ENCODE measurements at places on chromosomes 1 and 21. TPM values are rescaled to one million over a fixed set of nuclear protein-coding genes. Genes with fewer than 3 reads are reported as not detected.

GRCh38 chr21:42561762-42562650 lies 48.4 kb downstream of the SLC37A1 start:
- no peak for DNase-seq

GRCh38 chr1:90501281-90501680 lies 215.8 kb downstream of the BARHL2 start:
- no peak for DNase-seq

FAM3B gene
- polyA plus RNA-seq = 21.4 TPM

SLC45A1 gene
- polyA plus RNA-seq = 0.51 TPM

RGS16 gene
- polyA plus RNA-seq = 4.4 TPM

DNA sequence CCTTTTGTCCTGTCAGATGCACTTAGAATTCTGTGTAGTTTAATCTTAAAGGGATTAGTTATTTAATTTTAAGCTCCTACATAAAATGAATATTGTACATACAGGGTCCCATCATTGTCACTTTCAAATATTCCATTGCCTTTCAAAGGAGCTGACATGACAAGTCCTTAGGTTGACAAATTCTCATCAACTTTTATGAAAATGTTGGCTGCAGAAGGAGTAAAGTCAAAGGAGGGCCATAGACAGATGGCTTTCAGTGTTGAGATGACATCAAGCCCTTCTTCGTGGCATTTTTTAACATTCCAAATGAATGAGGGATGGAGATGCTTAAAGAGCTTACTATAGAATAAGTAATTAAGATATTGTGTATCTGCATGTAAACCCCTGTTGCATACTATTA lies 15.4 kb downstream of the NFIA start:
- DNase-seq = no peak

DNA sequence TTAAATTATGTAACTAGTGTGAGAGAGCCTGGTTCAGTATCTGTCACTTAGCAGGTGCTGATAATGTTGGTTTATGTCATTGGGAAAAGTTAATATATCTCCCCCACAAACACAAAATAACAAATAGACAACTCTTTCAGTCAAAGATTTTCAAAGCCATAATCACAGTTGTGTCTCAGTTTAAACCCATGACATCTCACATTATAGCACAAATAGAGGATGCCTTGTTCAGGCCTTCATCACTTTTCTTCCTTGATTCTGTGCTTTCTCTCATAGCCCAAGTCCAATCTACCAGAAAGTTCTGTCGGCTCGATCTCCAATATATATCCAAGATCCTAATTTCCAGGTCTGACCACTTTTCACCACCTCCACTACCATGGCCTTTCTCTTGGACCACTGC lies 6.2 kb upstream of the EPS15 start:
- no peak for DNase-seq

OR2L2 gene
- 0.04 TPM for polyA plus RNA-seq

GRCh38 chr1:119962296-119962968 lies 66.1 kb upstream of the ADAM30 start:
- DNase-seq = no peak

OR6N1 gene
- polyA plus RNA-seq = not detected
